ENCODE measurements at places on chromosomes 5 and 9.

DNA sequence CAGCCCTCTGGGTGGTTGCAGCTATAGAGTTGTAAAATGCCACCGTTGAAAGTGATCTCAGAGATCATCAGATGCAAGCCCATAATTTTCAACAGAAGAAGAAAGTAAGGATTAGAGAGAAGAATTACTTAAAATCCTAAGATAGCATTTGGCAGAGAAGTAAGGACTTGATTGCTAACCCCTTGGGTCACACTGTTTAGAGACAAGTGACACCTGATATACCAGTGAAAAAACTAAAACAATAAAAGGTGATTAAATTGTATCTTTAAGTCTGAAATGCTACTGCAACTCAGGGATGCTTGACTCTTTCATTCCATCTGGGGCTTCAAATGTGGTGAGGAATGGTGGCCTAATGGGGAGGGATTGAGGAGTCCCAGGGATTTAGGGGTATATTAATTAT is 280.9 kb upstream of the PANK3 start:
- DNase-seq: no peak

- no peak for DNase-seq
These were observed 23.8 kb upstream of the SLC46A2 start for GRCh38 chr9:112914524-112914923.

GRCh38 chr9:128026255-128026772 is 40.8 kb downstream of the NAIF1 start:
- DNase-seq: peak; percentile 87

DNA sequence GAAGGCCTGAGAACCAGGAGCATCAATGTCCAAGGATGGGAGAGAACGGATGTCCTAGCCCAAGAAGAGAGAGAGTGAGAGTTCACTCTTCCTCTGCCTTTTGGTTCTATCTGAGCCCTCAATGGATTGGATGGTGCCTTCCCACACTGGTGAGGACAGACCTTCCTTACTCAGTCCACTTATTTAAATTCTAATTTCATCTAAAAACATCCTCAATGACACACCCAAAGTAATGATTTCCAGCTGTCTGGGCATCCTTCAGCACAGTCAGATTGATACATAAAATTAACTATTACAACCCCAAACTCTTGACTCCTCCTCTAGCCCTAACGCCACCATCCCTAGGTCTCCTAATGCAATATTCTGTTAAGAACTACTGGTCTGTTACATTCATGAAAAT is 122.0 kb downstream of the GAS1 start:
- DNase-seq: no peak

GRCh38 chr9:120612218-120612617 is 32.3 kb upstream of the CDK5RAP2 start:
- no peak for DNase-seq

DNA sequence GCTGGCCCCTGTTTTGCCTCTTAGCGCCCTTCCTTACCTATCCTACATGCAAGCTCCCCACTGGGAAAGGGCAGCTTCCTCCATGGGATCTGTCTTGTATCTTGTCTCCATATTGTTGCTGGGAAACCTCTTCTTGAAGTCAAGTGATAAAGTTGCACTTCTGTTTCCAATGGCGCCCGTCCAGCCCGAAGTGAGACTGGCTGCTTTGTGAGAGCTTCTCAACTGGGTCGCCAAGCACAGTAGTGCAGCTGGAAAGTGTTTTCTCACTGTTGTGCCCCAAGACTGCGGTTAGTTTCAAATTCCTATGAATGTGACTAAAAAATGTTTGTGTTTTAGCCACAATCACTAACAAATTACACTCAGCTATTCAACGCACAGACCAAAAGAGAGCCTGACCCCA is 506.6 kb upstream of the MPDZ start:
- no peak for DNase-seq

DNA sequence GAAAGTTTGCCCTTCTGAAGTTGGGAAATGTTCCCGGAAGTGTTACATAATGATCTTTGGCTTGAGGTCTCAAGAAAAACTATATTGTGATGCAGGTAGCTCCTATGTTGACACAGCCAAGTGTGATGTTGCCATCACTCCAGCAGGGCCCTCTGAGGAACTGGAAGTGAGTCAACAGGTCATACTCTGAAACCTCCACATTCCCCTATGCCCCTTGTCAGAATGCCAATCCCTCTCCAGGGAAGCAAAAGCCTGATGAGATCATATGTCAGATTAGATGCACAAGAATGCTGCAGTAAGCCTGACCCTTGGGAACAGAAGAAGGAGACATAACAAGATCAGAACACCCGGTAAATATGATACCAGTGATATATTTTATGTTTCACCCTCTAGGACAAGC is 66.8 kb upstream of the ITGA2 start:
- no peak for DNase-seq

DNA sequence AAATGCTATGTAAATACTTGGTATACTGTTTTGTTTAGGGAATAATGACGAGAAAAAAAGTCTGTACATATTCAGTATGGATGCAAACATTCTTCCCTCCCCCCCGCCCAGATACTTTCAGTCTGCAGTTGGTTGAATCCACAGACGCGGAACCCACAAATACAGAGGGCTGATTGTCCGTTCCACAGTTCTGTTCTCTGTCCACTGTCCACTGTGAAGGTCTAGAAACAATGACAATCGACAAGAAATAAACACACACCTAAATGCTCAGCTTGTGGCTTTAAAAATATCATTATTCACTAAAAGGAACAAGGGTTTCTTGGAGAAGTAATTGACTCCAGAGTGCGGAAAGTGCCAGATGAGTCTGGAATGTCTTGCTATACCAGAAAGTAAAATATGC is 109.1 kb downstream of the TMEM161B start:
- no peak for DNase-seq

DNA sequence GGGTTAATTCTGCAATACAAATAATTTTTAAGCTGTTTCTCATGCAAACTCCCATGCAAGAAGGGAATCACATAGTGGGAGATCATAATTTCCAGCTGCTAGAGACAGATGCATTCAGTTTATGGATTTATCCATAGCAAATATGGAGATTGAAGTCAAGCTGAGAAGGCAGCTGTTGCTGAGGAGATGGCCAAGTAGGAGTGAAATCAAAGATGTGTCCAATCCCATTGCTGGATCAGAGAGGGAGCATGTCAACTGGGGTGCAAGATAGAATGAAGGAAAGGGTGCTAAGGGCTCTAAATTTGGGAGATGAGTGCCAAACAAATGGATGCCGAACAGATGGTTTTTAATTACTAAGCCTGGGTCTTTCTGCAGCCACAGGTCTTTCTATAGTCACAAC is 504.5 kb downstream of the NFIB start:
- DNase-seq: no peak

DNA sequence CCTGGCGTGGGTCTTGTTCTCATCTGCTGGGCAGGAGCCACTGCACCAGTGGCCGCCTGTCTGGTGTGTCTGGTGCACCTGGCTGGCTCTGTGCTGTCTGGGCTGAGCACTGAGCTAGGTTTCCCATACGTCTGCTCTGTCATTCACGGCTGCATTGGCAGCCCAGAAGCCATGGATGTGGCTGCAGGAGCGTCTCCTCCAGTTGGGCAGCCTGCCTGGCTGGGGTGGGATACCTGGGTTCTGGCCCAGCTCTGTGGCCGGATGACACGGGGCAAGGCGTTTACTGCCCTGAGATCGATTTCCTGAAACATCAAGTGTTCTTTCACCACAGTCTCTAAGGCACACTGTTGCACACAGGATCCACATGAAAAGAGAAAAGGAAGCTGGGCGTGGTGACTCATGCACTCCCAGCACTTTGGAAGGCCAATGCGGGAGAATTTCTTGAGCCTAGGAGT is 25.5 kb upstream of the SLC25A51 start:
- DNase-seq: no peak

- DNase-seq: no peak
These were observed 59.2 kb downstream of the NIPBL start for GRCh38 chr5:36935805-36936204.

GRCh38 chr9:26975728-26976707 is 19.8 kb downstream of the IFT74 start:
- no peak for DNase-seq

DNA sequence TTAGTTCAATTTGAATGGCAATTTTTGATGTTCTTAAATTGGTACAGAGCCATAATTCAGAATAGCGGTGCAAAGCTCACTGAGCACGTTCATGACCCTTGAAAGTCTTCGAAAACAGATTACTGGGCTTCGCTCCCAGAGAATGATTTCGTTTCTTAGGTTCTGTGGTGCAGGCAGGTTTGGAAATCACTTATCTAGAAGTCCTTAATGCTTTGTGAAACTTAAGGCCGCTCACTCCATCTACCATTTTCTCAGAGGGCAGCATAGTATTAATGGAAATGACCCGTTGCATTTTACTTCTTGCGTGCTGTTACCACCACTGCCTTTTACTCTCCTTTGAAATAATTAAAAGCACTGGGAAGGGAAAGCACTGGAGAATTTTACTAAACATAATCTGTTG is 2.9 kb upstream of the MAT2B start:
- DNase-seq: no peak

- no peak for DNase-seq
These were observed 106.4 kb upstream of the CCNG1 start for GRCh38 chr5:163330723-163331668.

DNA sequence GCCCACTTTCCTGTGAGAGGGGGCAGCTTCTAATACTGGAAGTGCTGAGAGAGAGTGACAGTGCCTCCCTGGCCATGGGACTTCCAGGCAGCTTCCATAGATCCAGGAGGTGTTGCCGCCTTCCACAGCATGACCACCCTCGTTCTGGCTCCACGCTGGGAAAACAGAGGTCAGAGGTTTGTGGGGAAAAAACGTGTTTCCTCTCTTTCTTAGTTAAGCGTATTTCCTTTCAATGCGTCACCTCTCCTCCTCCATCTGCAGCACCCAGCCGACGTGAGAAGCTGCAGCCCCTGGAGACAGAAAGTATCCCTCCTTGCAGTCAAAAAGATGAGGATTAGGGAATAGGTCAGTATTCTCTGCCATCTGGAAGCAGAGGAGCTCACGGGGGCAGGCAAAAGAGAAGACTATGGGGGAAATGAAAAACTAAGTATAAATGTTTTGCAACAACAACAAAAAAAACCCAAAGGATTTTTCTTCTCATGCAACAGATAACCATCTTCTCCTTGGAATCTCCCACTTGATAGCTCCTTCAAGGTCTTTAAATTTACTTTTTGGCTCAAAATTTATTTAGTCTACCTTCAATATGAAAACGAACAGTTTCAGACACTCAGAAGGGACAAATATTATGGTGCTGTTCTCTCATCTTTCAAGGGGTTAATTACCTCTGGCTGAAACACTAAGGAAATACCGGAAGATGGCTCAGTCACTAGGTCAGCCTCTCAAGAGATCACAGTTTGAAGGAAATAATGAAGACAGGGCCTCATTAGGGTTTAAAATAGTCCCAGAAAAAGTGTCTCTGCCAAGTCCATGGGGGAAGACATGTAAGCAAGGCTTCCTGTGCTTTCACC is 38.0 kb downstream of the MTMR12 start:
- DNase-seq: no peak

DNA sequence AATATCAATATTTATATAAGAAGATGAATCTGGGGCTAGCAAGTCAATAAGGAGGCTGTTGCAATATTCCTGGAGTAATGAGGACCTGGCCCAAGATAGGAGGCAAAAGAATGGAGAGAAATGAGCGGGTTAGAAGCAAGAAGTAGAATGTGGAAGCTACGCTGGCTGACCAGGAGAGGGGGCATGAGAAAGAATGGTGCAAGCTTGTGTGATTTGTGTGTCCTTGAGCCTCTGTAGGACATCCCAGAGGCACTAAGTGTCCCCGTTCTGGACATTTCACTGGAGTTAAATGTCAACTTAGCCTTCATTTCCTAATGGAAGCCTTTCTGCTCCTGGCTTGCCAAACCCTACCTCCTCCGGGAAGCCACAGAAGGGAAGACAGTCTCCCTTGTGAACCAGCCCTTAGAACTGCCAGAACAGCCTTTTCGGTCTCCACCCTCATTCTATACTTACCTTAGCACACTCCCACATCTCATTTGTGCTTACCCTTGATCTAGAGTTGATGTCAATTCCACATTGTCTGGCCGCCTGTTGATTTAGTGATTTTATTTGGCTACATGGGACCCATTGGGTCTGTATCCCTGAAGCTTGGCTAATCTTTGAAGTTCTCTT is 6.7 kb upstream of the PDE6A start:
- peak; percentile 21 for DNase-seq

DNA sequence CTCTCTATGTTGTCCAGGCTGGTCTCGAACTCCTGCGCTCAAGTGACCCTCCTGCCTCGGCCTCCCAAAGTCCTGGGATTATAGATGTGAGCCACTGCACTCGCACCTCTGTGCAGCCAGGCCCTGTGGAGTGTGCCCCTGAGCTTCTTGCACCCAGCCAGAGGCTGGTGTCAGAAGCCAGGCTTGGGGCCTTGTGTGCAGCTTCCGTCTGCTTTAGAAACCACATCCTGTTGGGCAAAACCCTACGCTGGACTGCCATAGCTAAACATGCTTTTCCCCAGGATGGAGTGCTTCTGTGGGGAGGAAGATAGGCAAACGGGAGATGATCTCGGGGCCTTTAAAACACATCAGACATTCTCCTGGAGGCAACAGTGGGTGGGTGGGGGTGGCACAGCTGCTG is 40.1 kb downstream of the PRRT1B start:
- peak; percentile 47 for DNase-seq
